ENCODE measurements at places on chromosomes 3 and 15.

DNA sequence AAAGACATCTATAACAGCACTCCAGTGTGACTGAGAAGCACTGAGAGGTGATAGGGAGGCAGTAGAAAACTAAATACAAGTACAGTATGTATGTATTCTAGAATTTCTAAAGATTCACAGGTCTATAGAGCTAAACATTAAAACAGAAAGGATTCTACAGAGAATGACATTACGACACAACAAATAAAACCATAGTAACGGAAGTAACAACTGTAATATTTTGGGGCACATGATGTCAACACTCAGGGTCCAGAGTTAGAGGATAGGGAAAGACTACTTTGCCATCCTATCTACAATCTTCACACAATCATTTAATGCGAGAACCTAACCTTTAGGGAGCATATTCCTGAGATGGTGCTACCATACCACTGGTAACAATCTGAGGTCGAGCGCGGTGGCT is 13.6 kb downstream of the UBXN7 start:
- DNase-seq = no peak

DNA sequence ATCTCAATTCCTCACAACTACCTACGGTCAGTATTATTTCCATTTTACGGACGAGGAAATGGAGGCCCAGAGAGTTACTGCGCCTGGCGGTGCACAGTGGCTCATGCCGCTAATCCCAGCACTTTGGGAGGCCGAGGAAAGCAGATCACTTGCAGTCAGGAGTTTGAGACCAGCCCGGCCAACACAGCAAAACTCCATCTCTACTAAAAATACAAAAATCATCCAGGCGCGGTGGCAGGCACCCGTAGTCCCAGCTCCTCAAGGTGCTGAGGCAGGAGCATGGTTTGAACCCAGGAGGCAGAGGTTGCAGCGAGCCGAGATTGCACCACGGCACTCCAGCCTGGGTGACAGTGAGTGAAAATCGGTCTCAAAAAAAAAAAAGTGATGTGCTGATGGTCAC is 187.3 kb downstream of the XXYLT1 start:
- no peak for DNase-seq

- no peak for DNase-seq
These were observed 6.8 kb downstream of the GCNT3 start for GRCh38 chr15:59618406-59618805.

DNA sequence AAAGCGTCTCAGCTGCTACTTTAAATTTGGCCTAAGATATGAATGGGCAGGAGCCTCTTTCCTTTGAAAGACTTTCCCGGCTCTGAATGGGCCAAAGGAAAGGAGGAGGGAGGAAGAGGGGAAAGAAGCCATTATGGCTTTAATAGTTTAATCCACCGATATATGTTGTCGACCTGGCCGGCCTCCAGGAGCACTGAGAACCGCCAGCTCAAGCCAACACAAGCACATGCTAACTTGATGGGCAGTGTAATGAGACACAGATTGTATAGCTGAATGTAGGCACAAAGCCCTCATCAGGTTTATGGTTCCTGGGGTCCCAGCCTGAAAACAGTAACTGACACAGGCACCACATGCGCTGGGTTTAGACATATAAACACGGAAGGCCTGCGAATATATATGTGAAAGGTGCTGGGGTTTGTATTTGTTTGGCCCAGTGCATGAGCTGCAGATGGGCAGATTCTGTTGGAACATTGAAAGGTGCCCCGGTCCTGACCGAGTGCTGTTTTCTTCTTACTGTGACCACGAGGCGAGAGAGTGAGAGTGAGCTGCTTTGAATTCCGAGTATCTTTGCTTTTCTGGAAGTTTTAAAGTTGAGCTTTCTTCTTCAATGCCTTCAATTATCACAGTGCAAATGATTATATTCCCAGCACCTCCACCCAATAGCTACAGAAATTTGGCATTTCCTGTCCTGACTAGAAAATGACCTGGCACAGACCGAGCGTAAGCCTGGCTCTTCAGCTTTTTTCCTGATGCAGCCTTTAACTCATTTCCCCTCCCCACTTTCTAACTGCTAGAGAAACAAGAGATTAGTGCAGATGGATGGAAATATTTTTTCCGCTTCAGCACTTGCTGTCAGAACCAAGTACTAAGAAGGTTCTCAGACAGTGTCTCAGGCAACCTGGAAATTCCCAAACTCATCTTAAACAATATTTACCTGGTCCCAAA is 267.3 kb downstream of the RORA start:
- no peak for DNase-seq

- no peak for DNase-seq
These were observed 89.5 kb upstream of the UBE2E2 start for GRCh38 chr3:23113455-23114171.

- no peak for DNase-seq
These were observed 46.9 kb upstream of the SLC7A14 start for GRCh38 chr3:170632780-170633179.

GRCh38 chr3:40191251-40191650 is 118.3 kb upstream of the EIF1B start:
- DNase-seq = no peak

DNA sequence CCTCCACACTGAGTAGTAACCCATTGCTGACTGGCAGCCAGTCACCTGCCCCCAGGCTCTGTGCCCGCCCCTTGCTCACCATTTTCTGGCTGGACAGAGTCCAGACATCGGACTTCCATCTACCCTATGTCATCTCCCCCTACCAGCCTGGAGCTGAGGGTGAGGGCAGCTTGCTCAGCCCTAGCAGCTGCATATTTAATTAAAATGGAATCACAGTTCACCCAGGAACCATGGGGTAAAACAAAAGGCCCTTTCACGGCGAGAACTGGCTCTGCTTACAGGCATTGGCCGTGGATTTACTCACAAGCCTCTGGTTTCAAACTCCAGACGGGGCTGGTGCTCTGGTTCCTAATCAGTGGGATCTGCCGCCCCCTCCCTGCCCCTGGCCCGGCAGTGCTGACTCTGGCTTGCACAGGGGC is 94.9 kb upstream of the ATP2B2 start:
- no peak for DNase-seq

Data from CD4-positive, alpha-beta T cell treated with Interleukin-1 beta for 1 hour (primary cell).